ENCODE measurements at places on chromosomes 4 and X. TPM values are rescaled to one million over a fixed set of nuclear protein-coding genes. Genes with fewer than 3 reads are reported as not detected.

Gene FDCSP
- total RNA-seq = not detected

Gene MAOA
- not detected for total RNA-seq

Gene IL2
- total RNA-seq = not detected

Gene CXCL9
- total RNA-seq = not detected

Gene GPR119
- not detected for total RNA-seq

Gene SLC2A9
- 0.72 TPM for total RNA-seq

Gene CT45A3
- total RNA-seq = not detected

Gene CD99
- 51.3 TPM for total RNA-seq

Gene STK32B
- total RNA-seq = not detected

Gene GPM6B
- not detected for total RNA-seq

Gene NAP1L2
- not detected for total RNA-seq

Gene NDUFC1
- 76.7 TPM for total RNA-seq

Gene FABP2
- not detected for total RNA-seq

Gene SMAD1
- not detected for total RNA-seq

Gene NRK
- total RNA-seq = not detected

Gene DNAAF6
- total RNA-seq = not detected

Gene TTC29
- total RNA-seq = not detected

Gene TRMT10A
- 11.5 TPM for total RNA-seq

Gene CLCN4
- total RNA-seq = 4.3 TPM

Gene NMU
- not detected for total RNA-seq

Gene ATP2B3
- total RNA-seq = not detected

Gene PDLIM3
- not detected for total RNA-seq

Gene UBL4A
- total RNA-seq = 30.4 TPM

Gene FAM114A1
- 1.6 TPM for total RNA-seq

Gene IDS
- total RNA-seq = 134 TPM

Gene NPY1R
- not detected for total RNA-seq

Gene TMLHE
- 36.2 TPM for total RNA-seq

Gene SUPT20HL2
- not detected for total RNA-seq

Gene TRIM60
- not detected for total RNA-seq

Gene RBM46
- total RNA-seq = not detected

Gene ANXA3
- not detected for total RNA-seq

Gene CCDC149
- total RNA-seq = 0.87 TPM

Gene PHEX
- 1.3 TPM for total RNA-seq

Gene RAB9B
- not detected for total RNA-seq

Gene LONRF3
- 5.4 TPM for total RNA-seq

Gene S100P
- not detected for total RNA-seq

Gene ZNF674
- total RNA-seq = 1.6 TPM

Gene GPC3
- not detected for total RNA-seq

Gene ZFX
- 26.4 TPM for total RNA-seq

Gene G3BP2
- total RNA-seq = 81.0 TPM

Gene XPNPEP2
- not detected for total RNA-seq

Gene SSX3
- total RNA-seq = not detected

Gene CFAP97
- 15.8 TPM for total RNA-seq

Gene TAB3
- 11.7 TPM for total RNA-seq

Gene APOOL
- 5.3 TPM for total RNA-seq

Gene CTAG2
- not detected for total RNA-seq

Gene SLC9A7
- not detected for total RNA-seq

Gene PGAM4
- total RNA-seq = not detected
